Activated T-helper 1 cell treated with anti-CD3 and anti-CD28 coated beads, Interleukin-12 subunit alpha, Interleukin-12 subunit beta, Interleukin-2, Interleukin-4 antibody, amounts not matched to agents 30 ng/mL and 10 ng/mL and 1 ng/mL, durations not matched to agents 14 hours and 24 hours and 36 hours (primary cell): ENCODE measurements at places on chromosomes 11 and 22.

DNA sequence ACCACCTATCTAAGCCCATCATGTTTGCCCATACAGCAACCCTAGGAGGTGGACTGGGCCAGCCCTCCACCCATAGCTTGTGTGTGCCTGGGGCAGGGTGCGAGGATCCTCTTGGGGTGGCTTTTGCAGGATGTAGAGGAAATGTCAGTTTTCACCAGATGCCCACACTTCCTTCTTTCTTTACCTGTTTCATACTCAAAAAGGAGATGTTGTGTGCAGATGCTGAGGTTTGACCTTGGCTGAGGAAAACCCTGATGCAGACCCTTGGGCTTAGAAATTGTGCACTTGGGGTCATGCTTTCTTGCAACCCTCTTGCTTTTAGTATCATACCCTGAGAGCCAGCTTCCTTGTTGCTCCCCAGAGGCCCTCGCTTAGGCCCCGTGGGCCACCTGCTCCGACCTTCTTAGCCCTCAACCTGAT, 2.2 kb downstream of the HTR3A start:
- DNase-seq: no peak

GRCh38 chr11:106914409-106914808, 103.9 kb downstream of the GUCY1A2 start:
- DNase-seq: no peak

- no peak for DNase-seq
Measured at GRCh38 chr11:12015486-12015885, 7.1 kb upstream of the DKK3 start.

GRCh38 chr11:121958971-121959325, 157.1 kb downstream of the BLID start:
- no peak for DNase-seq

- no peak for DNase-seq
Measured at GRCh38 chr22:42976217-42976933, 38.6 kb downstream of the PACSIN2 start.

DNA sequence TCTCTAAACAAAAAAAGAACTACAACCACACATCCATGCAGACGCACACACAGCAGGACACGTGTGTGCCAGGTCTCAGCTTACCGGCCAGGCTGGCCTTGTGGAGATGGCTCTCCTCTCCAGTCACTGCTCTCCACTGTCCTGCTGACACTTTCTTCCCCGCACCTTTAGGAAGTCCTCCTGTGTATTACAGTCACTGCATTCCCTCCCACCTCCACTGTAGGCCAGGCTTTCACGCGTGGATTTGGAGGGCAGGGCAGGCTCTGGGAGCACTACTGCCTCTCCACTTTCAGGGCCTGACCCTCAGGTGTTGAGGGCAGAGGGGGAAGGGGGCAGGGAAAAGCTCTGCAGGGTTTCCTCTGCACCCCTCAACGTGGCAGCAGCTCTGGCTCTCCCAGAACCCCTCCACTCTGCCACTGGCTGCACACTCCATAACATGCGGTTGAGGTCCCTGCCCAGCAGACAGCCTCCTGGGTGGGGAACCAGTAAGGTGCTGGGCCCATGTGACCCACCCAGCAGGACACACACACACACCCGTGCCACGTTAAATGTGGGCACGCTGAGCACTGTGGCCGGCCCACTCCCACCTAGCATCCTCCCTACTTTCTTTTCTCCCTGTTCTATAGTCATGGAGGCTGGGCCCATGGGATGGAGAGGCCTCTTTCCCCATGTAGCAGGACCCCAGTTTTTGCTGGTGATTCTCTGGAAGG, 107.0 kb upstream of the PITPNB start:
- DNase-seq: no peak

DNA sequence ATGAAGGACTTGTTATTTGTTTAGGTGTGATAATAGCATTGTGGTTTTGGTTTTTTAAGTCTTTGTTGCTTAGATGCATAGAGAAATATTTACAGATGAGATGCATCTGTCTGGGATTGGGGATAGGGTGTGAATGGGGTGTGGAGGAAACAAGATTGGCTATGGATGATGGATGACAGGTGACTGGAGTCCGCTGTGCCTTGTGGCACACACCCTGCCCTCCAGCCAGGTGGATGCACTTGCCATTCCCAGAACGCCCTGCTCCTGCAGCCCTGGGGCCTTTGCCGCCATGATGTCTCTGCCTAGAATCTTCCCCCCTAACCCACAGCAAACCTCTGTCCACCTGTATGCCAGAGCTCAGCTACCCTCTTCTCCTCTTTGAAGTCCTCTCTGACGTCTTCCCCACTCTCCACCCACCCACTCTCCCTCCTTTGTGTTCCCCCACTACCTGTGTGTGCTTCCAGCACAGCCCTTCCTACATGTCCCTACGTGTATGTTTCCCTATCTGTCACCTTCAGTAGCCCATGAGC, 54.7 kb downstream of the WNT11 start:
- no peak for DNase-seq

DNA sequence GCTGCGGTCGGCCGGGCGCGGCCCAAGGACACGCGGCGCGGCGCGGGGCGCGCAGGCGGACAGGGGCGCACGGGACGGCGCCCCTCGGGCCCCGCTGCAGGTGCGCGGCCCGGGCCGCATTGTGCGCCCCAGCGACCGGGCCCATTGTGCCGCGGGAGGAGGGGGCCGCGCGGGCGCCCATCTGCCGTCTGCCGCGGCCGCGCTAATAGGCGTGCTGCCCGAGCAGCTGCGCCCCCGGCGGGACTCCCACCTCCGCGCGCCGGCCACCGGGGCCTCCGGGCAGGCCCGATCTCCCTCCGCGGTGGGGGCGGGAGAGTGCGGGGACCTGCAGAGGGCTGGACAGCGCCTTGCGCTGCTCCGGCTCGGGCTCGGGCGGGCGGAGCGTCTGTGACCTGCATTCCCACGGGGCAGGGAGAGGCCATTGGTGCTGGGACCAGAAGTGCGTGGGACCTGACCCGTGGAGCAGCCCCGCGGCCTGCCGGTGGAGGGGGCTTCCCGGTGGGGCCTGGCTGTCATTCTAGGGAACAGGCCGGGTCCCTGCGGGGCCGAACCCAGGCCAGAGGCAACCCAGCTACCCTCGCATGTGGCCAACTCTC, 933 bp downstream of the BRSK2 start:
- DNase-seq: no peak

- DNase-seq: no peak
Measured at GRCh38 chr11:19980957-19981669, 179.2 kb downstream of the DBX1 start.

GRCh38 chr11:130476922-130477491, 28.6 kb downstream of the ADAMTS15 start:
- no peak for DNase-seq

DNA sequence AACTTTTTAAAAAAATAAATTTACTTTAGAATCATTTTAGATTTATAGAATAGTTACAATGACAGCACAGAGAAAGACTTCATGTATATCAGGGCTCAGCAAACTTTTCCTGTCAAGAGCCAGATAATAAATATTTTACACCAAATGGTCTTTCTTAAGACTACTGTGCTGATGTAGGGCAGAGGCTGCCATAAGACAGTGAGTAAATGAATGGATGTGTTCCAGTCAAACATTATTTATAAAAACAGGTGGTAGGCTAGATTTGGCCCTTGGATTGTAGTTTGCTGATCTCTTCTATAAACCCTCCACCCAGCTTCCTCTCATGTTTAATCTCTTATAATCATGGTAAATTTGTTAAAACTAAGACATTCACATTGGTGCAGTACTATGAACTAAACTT, 33.0 kb downstream of the CECR2 start:
- DNase-seq: no peak

- no peak for DNase-seq
Measured at GRCh38 chr11:20025332-20025840, 134.9 kb downstream of the DBX1 start.

DNA sequence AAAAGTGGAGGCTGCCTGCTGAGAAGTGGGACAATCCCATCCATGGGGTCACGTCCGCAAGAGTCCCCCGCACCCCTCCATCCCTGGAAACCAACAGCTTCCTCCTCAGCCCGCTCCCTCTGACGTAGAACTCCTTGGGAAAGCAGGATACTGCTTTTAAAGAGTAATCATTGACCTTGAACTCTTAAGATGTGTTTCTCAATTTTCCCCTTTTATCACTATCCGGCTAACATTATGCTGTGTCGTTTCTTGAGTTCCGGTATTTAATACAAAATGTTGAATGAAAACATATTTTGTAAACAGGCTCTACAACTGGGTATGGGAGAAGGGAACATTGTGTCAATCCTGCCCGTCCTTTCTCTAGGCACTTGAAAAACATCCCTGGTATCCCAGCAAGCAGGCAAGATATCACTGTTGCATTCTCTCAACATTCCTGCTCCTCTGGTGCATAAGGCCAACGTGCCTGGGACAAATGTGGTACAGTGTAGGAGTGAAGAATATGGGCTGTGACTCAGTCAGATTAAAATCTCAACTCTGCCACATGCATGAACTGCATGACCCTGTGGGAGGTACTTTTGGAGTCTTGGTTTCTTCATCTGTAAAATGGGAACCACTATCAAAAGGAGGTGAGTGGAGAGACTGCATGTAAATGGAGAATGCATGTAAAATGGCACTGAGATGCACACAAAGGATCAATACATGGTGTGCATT, 52.8 kb downstream of the WT1 start:
- no peak for DNase-seq

GRCh38 chr11:75827562-75827961, 12.6 kb downstream of the UVRAG start:
- no peak for DNase-seq

- no peak for DNase-seq
Measured at GRCh38 chr11:92790926-92791616, 178.4 kb upstream of the MTNR1B start.

DNA sequence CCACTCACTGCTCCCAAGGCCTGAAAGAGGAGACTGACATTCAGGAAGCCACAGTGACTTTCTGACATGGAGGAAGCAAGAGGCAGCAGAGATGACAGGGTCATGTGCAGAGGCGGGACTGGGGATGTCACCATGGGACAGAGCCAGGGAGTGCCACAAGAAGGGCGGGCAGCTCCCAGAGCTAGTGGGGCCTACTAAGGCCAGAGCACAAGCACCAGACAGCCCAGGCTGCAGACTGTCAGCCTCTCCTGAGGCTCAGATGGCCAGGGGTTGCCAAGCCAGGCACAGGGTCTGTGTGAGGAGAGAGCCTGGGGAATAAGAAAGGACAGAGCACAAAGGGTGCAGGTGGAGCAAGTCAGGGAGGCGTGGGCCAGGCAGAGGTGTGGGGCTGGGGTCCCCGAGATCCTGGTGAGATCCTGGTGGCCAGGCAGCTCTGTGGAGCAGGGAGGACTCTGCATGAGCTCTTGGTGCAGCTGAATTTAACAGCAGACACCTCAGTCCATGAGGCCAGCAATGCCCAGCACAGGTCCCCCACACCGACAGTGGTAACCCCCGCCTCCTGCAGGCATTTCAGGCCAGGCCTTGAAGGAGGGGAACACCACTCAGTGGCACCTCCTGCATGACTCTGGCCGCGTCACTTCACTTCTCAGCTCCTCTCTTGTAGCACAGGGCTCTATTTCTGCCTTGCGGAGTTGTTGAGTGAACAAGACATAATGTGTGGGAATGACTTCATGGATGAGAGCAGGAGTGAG, 52.3 kb downstream of the SGSM3 start:
- DNase-seq: no peak

DNA sequence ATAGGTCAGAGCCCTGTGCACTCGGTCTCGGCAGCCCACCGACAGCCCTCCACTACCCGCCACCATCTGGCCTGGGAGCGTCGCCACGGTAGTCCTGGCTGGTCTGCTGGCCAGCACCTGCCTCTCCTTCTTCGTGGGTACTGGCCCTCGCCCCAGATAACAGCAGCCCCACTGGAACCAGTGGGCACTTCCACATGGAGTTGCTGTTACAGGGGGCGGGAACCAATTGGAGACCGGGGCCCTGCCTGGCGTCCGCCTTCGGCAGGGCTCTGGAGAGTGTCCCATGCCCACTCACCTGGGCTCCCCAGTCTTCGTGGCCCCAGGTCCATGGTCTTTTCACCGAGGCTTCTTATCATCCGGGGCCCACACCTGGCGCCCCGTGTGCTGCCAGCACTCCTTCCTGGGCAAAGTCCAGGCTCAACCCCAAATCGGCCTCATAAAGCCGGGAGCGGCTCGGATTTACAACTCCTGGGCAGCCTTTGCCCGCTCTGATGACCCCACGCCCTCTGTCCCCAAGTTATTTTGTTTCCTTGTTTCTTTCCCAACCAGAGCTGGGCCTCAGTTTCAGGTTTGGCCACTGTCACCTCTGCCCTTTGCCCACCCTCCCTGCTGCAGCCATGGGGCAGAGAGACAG, 12.9 kb upstream of the EHD1 start:
- DNase-seq: no peak

DNA sequence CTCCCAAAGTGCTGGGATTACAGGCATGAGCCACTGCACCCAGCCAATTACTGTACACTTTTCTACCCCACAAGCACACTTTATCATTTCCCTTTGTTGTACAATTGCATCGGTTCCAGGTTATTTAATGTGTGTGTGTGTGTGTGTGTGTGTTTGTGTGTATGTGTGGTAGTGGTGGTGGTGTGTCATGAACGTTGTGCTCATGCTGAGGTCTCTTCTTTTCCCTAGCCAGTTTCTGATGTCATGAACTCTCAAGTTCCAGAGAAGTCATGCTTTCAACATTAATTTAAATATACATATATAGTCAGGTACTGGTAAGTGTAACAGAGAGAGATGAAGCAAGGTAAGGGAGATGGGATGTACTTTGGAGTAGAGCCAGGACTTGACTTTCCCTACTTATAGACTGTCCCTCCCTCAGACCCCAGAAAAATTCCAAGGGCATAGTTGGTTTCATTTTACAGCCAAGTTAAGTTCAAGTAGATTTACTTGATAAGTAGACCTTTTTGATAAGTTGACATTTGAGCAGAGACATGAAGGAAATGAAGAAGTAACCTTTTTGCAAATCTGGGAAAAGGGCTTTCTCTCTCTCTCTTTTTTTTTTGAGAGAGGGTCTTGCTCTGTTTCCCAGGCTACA, 42.7 kb downstream of the WEE1 start:
- DNase-seq: no peak

- DNase-seq: no peak
Measured at GRCh38 chr11:17613428-17613962, 66.4 kb downstream of the OTOG start.

GRCh38 chr11:68189082-68189481, 24.0 kb downstream of the KMT5B start:
- no peak for DNase-seq

DNA sequence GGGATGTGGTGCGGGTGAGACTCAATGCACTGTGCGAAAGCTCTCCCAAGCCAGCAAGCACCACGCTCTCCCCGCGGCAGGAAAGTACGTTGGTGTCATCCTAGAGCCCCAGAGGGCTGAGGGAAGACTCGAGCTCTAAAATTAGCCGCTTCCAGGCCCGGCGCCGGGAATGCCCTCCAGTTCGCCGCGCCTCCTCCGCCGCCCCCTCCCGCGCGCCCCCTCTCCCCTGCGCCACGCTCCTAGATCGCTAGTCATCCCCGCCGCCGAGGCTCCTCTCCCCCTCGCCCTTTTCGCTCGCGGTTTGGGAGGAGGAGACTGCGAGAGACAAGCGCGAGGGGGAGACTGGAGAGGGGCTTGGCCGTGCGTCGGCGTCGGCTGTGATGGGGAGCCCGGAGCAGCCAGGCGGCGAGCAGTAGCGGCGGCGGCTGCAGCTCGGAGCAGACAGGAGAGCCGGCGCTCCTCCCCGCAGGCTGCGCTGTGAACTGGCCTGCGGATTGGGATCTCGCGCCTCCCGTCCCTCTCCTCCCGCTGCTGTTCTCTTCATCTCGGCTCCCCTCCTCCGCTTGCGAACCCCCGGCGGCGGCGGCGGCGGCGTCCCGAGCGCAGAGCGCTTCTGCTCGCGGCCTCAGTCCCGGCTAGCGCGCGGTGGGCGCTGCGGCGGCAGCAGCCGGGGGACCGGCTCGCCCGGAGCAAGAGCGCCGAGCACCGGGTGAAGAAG, at the start of gene FAT3:
Gene FAT3, plus strand, starts transcription at position 412 of the 718 bp plus-strand sequence. CDS start 127,295 bp downstream, outside the sequence.
- no peak for DNase-seq
